ENCODE measurements at places on chromosomes 6 and 20.
A peak's percentile ranks its signal among the peaks of the same experiment; 100 is the strongest.

DNA sequence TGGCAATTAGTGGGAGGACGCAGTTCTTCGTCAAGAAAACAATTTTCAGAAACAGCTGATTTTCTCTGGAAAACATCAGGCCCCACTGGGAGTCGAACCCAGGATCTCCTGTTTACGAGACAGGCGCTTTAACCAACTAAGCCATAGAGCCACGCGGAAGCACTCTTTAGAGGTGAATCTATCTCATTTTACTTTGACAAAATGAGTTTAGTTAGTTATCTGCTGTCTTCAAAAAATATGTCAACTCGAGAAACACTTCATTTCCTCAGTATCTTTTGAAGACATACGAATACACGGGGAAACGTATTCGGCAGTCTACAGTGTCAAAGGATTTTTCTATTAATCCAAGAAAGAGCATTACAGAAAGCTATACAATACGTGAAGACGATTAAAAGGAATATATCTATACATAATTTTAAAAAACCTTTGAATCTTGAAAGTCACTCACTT, 26.7 kb downstream of the GPX6 start:
- no peak for DNase-seq

DNA sequence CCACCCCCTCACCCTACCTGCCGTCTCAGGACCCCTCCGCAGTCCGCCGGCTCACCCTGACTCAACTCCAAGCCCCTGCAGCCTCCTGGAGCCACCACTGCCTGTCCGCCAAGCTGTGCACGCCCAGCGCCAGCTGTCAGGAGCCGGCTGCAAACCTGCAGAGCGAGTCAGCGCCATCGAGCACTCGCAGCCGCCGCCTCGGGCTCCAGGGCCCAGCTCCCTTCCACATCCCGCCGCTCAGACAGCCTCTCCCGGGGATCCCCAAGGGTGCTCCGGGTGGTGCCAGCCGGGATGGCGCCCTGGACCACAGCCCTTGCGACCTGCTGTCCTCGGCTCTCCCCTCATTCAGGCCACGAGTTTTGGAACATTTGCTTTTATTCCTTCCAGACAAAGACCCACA, 4.3 kb downstream of the TNNC2 start:
- no peak for DNase-seq

DNA sequence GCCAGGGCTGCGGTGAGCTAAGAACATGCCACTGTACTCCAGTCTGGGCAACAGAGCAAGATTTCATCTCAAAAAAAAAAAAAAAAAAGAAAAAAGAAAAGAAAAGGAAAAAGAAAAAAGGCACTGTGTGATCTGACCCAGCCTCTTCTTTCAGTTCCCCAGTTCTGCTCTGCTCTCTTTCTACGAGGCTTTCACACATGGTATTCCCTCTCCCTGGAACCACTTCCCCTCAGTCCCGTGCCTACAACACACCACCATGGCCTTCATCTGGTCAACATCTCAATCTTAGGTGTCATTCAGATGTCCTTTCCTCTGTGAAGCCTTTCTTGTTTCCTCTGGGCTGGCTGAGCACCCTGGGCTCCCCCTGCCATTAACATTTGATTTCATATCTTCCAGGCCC, 2.3 kb upstream of the DSN1 start:
- DNase-seq: no peak

- DNase-seq: peak; percentile 51
Measured at GRCh38 chr6:165850434-165851019, 187.5 kb upstream of the PDE10A start.

- no peak for DNase-seq
Measured at GRCh38 chr20:32449890-32450401, 91.8 kb downstream of the ASXL1 start.

GRCh38 chr20:4855555-4855954, 133.8 kb downstream of the PRND start:
- DNase-seq: no peak

- DNase-seq: no peak
Measured at GRCh38 chr6:107727096-107727757, 96.9 kb downstream of the SCML4 start.
